ENCODE measurements at places on chromosomes 6 and 20.

DNA sequence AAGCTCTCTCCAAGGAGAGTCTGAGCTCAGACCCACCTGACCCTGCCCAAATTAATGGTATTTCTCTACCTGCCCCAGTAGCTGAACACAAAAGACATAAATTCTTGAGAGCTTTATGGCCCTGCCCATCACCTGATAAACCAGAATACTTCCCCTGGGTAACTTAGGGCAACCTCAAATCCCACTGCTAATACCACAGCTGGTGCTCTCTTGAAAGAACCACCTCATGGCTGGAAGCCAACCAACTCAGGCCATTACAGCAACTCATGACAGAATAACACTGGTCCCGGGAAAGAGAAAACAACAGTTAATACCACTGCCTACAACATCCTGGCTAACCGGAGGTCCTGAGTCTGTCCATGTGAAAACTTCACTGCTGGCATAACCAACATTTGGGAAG lies 328.6 kb downstream of the NKAIN2 start:
- peak; percentile 46 for DNase-seq

DNA sequence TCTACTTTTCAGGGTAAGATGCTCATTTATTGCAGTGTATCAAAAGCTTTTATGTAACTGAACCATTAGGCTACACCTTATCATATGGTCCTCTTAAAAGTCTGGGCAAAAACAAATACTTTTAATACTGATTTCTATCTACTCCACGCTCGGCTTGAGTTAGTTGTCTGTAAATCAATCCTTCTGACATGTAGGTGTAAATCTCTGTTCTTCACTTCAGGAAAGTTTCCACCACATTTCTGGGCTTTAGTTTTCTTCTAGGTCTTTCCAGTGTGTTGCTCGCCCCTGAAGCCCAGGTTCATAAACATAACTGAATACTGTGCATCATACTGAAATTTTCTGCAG lies 89.2 kb upstream of the RNF217 start:
- DNase-seq = no peak

GRCh38 chr6:36688063-36688738 lies 9.4 kb upstream of the RAB44 start:
- DNase-seq = no peak

- no peak for DNase-seq
These were observed 54.9 kb upstream of the SMOC2 start for GRCh38 chr6:168385858-168386735.

DNA sequence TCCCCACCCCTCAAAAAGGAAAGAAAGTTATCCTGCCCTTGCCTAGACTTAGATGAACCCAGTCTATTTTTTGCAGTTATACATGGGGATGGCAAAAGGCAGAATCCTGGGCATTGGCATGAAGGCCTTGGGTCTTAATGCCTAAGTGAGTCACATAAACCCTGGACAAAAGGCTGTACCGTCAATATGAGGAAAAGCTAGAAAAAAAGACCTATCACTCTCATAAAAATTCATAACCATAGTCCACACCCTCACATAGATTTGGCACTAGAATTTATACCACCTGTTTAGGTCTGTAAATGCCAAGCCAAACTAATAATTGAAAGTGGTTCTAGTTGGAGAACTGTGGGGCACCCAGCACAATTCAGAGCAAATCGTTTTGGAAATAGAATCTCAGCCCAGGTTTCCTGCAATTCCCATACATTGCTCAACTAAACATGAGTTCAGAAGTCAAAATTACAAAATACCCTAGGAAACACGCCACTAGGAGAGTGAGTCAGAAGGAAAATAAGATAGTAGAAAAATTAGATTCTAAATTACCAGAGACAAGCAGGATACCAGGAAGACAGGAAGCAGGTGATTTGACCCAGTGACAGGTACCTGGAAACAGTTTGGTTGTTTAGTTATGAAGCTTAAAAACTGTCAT lies 70.4 kb upstream of the FUCA2 start:
- DNase-seq = no peak

- no peak for DNase-seq
These were observed 132.0 kb upstream of the NRSN1 start for GRCh38 chr6:23994013-23994412.

GRCh38 chr6:56643379-56644089 lies 845 bp upstream of the DST start:
- DNase-seq = no peak

DNA sequence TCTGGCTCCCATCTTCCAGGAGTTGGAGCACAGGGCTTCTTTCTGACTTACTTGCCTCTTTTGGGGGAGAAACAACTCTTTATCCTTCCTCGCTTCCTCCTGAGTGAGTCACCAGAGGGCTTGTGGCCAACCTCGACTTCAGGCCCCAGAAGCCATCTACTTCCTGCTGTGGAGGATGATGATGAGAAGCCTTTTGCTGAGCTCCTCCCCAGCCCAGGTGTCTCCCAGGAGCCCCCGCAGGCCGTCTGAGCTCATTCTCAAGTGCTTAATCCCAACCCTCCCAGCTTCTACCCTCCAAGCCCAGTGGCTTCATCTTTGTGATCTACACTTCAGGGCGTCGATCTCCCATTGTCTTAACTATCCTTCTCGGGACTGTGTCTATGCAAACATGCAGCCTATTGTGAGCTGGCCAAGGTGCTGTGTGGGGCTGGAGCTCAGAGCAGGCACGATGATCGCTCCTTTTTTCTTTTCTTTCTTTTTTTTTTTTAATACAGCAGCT lies 27.9 kb downstream of the SDCBP2 start:
- DNase-seq = no peak

DNA sequence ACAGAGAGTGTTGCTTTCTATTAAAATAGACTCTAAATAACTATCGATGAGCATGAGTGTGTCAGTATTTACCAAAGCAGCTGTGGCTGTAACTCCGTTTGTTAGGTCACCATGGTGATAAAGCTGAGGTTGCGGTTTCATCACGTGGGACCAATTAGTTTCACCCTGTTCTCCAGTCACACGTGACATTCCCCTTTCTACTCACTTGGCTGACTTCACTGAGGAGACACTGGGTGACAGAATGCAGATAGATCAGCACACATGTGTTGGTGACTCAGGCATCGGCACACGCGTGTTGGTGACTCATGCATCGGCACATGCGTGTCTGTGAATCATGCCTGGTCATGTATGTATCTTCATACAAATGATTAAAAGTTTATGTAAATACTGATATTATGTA lies 285.4 kb downstream of the THBS2 start:
- DNase-seq = peak; percentile 66

DNA sequence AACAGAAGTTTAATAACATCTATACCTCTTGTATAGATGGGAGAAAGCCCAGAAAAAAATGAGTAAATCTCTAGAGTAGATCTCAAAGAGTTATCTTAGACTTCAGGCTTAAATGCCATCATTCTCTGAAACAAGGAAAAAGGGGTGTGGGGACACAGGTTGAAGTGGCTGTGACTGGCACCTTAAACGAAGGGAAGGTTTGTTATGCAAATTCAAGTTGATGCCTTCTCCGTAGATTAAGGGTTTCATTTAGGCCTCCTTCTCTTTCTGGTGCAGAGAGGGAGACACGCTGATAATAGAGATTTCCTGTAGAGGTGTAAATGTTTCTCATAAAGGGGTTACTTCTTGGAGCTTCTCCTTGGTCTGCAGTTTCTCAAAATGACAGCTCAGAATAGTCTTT lies 252.1 kb downstream of the CD83 start:
- no peak for DNase-seq

DNA sequence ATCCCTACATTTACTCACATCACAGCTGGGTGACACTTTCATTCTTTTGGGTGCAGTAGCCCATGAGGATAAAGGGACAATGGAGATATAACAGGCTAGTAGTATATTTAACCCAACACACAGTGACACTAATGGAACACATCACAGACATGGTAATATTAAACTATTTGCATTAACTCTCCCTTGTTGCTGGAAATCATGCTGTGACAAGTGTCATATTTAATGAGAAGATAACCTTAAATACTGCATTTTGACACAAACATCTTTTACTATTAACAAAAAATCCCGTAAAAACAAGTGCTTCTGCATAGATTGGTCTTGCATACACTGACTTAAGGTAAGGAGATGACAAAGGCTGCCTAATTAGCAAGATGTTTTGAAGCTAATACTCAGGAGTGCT lies 45.5 kb downstream of the CNR1 start:
- DNase-seq = no peak

DNA sequence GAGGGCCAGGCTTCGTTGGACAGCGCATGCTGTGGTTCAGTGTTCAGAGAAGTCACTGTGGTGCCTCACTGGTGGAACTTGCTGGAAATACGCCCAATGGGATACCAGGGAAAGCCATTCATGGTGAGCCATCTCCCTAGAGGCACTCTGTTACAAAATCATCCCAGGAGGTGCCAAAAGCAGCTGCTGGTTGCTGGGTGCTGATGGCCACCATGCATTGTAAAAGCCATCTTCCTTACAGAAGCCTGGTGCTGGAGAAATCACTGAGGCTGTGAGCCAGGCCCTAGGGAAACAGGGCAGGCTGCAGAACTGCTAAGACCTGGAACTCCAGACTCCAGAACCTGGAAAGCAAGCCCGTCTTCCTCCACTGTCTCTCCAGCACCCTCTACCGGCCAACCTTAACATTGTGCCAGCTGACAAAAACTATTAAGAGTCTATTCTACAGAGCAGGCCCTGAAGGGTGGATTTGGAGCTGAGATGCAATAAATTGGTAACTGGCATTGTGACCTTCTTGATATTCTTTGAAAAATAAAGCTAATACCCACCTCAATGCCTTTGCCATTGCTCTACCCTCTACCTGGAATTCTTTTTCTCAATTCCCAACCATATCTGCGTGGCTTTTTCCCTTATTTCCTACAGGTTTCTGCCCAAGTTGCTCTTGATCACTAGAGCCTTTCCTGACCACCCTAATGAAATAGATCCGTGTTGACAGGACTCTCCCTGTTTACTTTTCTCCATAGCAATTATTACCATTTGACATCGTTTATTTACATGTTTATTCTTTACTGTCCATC lies 18.5 kb downstream of the SNRPB start:
- DNase-seq = peak; percentile 22

DNA sequence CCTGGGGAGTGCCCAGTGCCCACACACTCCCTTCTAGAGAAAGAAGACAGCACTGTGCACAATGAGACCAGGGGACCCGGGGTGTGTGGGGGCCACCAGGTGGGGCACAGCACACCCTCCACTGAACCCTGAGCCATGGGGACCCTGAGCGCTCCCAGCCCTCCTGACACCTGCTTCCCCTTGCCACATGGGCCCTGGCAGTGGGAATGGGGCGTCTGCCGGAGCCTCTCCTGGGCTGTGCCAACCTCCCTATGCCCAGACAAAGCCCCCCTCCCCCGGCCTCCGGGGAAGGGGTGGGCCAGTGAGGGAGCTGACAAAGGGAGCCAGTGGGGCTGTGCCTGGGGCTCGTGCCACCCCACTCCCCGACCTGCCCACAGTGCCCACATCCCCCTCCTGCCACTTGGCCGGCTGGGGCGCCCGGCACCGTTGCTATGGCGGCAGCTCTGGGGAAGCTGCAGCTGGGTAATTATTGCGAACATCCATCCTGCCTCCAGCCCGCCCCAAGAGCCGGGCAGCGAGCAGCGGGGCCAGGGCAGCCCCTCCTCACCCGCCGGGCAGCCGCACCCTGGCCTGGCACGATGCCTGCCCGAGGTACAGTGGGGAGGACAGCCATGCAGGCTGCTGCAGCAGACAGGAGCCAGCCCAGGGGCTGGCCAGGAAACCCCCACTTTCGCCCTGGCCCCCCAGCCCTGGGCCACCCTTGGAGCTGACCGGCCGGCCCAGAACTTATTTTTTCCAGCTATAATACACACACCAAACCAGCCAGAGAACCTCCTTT lies 41.9 kb upstream of the NOL4L start:
- peak; percentile 37 for DNase-seq

DNA sequence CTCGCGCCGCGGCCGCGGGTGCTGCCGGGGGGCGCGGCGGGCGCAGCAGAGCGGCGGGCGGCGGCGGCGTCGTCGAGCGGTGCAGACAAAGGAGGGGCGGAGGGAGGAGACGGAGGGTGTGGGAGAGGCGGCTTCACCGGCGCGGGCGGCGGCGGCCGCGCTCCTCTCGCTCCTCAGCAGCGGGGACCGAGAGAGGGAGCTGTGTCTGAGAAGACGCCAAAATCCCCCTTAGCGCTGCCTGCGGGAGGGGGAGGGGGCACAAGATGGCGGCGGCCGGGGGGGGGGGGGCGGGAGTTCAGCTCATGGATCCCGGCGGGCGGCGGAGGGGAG lies 296 bp downstream of the ADNP start:
- DNase-seq = no peak

DNA sequence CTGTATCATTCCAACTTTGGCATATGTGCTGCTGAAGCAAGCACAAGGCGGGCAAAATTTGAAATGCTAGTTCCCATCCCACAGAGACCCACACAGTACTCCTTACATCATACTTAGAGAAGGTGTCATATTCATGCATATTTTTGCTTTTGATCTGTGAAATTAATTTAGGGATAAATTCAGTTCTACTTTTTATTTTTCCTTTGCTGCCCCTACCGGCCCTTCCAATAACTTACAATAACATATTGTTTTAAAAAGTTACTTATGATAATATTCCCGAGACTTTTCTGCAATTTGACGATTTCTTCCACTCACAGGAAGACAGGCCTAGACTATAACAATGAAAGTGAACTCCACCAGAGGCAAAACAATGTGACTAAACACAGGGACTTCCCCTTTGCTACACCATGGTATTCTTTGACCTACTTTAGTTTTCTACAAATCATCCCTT lies 35.0 kb downstream of the SESN1 start:
- no peak for DNase-seq

GRCh38 chr6:56581296-56581925 lies 61.3 kb downstream of the DST start:
- DNase-seq = no peak

GRCh38 chr6:161549977-161550655 lies 276.3 kb upstream of the AGPAT4 start:
- DNase-seq = no peak

DNA sequence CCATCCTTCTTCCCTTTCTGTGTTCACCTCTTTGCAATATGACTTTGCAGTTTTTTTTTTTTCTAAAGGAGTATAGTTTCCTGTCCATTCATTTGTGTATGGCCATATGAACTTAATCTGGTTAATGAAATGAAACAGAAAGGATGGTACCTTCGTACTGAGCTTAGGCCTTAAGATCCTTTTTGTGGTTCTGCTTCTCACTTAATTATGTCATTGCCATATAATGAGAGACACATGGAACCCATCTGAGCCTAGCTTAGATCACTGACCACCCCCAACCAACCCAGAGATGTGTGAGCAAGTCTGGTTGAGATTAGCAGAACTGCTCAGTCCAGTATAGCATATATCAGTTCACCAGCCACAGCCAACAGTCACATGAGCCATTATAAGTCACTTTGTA lies 1179.6 kb downstream of the HACE1 start:
- DNase-seq = no peak

- no peak for DNase-seq
These were observed 45.5 kb upstream of the HLA-E start for GRCh38 chr6:30443657-30444450.

GRCh38 chr20:34250005-34250404 lies 8.8 kb downstream of the ASIP start:
- DNase-seq = no peak

GRCh38 chr6:125188037-125188436 lies 34.5 kb downstream of the TPD52L1 start:
- DNase-seq = no peak

Data from NCI-H2107 (cell line).